ENCODE measurements at places on chromosomes 12 and 14.

GRCh38 chr12:82996168-82996812, 309.6 kb downstream of the TMTC2 start:
- no peak for DNase-seq

GRCh38 chr14:76456200-76456599, 80.3 kb downstream of the ESRRB start:
- DNase-seq = peak; percentile 42

- DNase-seq = peak; percentile 10
Measured at GRCh38 chr14:53613404-53614253, 343.0 kb downstream of the BMP4 start.

DNA sequence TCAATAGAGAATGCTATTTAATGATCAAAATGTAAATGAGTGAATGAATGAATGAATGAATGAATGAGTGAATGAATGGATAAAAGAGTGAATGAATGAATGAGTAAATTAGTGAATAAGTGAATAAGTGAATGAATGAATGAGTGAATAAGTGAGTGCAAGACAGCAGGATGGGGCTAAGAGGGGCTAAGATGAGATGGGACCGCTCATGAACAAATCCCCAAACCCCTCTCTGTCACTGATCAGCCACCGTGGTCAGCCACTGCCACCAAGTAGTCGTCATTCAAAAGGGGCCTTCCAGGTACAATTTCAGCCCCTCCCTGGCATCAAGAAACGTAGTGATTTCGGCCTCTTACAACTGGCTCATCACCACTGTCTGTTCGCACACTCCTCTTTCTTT, 79.2 kb downstream of the BCL11B start:
- DNase-seq = no peak

DNA sequence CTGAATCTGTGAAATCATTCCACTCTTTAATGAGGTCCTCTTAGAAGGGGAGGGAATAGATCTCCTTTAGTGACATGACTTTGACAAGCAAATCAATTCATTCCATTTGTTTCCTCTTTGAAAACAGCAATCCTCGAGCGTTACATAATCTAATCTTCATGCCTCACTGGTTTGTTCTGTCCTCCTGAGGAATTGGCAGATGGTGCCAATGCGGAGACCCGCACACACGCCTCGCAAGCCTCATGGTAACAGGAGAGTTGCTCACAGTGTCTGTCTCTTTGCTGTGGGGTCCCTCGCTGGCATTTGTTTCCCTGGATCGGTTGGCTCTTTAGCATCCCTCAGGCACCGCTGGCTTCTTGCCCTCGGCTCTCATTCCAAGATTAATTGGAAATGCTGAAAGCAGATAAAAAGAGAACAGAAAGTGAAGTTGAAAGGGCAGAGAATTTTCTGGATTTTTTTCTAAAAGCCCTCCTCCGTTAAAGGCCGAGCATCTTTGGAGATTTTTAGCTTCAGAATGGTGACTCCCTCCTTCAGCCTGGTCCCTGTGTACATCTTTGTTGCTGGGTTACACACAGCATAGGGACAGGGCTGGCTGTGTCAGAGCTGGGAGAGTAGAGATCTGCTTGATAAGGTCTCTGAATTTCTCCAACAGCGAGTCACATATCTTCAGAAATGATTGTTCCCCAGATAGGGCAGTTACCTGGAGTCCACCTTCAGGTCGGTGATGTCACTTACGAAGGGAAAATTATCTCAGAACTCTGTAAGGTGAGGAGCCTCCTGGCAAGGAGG, 10.1 kb upstream of the CABP1 start:
- no peak for DNase-seq

GRCh38 chr12:8779281-8779680, 43.1 kb upstream of the A2ML1 start:
- no peak for DNase-seq

- no peak for DNase-seq
Measured at GRCh38 chr12:56153678-56154065, 1.3 kb downstream of the MYL6B start.

GRCh38 chr12:131060011-131060703, 106.5 kb downstream of the ADGRD1 start:
- no peak for DNase-seq

DNA sequence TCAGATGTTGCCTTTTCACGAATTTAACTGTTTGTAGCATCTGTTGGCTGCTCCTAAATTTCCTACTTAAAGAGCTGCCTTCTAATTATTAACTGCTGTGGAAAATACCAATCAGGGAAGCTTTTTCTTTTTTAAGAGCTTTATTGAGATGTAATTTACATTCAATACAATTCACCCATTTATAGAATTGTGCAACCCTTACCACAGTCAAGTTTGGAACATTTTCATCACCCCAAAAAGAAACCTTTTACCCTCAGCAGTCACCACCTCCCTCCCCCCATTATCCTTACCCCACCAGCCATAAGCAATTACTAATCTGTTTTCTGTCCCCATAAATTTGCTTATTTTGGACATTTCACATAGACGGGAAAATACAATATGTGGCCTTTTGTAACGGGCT, 1.4 kb downstream of the PCNX4 start:
- peak; percentile 38 for DNase-seq

- DNase-seq = no peak
Measured at GRCh38 chr12:132152953-132153352, 8.7 kb downstream of the NOC4L start.

- no peak for DNase-seq
Measured at GRCh38 chr12:55516391-55516790, 24.2 kb downstream of the OR6C68 start.

GRCh38 chr12:101650346-101651117, 46.9 kb upstream of the CHPT1 start:
- peak; percentile 4 for DNase-seq

- peak; percentile 82 for DNase-seq
Measured at GRCh38 chr14:37197421-37198272, at the start of gene MIPOL1. TSS of gene MIPOL1 (plus strand) at chr14:37197937. CDS start at chr14:37247889, 49,952 bp downstream.

DNA sequence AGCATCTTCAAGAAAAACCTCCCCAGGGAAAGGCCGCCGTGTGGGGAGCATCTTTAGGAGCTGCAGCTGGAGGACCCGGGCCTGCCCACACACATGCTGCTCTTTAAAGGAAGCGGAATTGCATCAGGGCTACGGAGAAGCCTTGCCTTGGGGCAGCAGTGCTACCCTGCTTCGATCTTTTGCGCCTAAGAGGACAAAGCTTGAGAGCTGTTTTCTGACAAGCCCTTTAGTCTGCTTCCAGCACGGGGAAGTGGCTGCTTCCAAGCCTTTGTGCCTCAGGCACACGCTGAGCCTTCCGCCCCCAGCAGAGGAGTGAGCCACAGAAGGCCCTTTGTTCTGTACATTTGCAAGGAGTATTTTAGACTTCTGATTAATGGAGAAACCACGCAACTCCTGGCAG, 31.5 kb downstream of the COA8 start:
- DNase-seq = peak; percentile 29

DNA sequence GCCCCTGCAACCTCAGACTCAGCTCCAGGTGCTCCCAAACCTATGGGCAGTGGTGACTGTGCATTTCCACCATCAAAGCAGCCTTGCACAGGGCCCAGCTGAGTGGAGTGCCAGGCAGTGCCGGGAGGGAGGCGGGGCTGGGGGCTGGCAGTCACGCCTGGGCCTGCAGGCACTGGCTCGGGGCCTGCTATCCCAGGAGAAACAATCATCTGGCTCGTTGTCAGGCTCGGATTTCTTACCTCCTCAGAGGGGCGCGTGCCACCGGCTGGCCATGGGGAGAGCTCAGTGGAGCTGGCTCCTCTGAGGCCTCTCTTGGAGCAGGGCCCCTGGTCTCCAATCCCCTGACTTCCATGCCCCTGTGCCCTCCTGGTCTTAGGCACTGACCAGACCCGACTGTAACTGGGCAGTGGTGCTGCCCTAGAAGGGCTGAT, 20.2 kb upstream of the PPP1R13B start:
- DNase-seq = no peak

DNA sequence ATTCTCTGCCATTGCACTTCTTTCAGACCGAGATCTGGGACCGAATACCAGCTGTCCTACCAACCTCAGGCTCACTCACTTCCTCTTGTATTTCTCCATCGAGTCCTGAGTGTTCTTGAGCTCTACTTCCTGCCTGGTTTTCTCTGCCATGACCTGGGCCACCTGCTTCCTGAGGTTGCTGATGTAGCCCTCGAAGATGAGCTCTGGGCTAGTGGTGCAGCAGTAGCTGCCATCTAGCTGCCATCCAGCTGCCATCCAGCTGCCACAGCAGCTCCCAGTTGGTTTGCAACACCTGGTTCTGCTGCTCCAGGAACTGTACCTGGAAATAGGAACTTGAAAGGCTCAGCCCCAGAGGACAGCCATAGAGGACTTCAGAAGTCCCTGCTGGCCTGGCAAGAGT, 15.0 kb upstream of the KRT73 start:
- no peak for DNase-seq

GRCh38 chr14:71799841-71800240, 132.4 kb upstream of the RGS6 start:
- DNase-seq = no peak

GRCh38 chr14:100138082-100138787, 21.2 kb downstream of the DEGS2 start:
- DNase-seq = no peak
